Activated CD4-positive, alpha-beta T cell treated with anti-CD3 and anti-CD28 coated beads, Interleukin-2, amount 10 ng/mL, durations not matched to agents 24 days and 14 days (primary cell): ENCODE measurements at places on chromosomes 5 and 9. TPM values are rescaled to one million over a fixed set of nuclear protein-coding genes. Genes with fewer than 3 reads are reported as not detected.

The IL9 gene
- 0.75 TPM in 1 of 2 replicates, not detected in the other for total RNA-seq

DNA sequence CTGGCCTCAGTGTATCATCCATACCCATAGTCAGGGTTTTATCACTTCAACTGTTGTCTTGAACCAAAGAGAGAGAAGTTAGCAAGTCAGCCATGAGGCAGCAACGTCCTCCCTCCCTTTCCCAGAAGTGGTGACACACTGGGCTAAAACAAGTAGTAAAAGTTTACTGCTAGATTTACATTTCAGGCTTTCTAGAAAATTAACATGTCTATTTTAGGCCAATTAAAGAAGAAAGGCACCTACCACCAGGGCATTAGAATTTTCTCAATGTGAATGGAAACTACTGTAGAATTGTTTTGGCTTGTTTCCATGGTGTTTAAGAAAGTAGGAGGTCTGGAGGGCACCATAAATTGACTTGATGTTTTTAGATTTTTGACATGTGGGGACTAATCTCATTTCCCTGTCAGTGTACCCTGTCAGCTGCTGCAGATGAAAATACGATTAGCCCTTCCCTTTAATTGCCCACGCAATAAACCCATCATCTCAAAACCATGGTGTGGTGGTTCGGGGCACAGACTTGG is 121.8 kb upstream of the ELL2 start:
- no peak for DNase-seq

DNA sequence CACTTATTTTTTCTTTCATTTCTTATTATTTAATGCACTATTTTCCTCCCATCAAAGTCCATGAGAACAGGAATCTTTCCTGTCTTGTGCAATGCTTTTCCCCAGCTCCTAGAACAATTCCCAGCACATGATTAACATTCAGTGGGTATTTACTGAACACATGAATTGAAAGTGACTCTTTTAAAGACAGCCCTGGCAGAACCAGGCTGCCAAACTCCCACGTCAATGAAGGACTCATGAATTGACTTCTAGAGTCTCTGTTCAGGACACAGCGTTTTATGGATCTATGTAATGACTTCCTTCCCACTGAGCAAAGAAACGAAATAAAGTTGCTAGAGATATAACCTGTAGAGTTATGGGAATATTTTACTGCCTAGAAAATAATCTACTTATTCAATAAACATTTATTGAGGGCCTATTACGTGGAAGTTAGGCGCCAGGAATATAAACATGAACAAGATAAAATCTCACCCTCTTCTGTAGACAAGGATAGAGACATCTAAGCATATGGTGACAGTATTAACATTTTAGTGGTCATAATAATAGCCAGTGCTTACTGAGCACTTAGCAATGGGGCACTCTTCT is 485.9 kb upstream of the KLF4 start:
- no peak for DNase-seq

DNA sequence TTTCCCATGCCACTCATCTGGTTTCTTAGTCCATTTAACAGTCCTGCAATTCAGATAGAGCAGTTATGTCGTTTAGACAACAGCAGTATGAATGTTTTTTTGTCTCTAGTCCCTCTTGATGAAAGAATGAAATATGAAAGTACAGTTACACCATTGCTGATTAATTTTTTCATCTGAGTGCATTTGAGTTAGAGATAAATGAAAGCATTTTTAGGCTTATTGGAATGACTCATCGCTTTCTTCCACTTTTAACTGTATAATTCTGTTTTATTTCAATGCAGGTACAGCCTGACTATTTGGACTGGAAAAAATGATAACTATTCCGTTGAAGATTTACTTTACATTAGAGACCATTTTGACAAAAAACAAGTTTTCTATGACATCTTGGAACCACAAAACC is 28.7 kb downstream of the ANKRD34B start:
- no peak for DNase-seq
